ENCODE measurements at places on chromosomes 11 and 22.
A peak's percentile ranks its signal among the peaks of the same experiment; 100 is the strongest.

DNA sequence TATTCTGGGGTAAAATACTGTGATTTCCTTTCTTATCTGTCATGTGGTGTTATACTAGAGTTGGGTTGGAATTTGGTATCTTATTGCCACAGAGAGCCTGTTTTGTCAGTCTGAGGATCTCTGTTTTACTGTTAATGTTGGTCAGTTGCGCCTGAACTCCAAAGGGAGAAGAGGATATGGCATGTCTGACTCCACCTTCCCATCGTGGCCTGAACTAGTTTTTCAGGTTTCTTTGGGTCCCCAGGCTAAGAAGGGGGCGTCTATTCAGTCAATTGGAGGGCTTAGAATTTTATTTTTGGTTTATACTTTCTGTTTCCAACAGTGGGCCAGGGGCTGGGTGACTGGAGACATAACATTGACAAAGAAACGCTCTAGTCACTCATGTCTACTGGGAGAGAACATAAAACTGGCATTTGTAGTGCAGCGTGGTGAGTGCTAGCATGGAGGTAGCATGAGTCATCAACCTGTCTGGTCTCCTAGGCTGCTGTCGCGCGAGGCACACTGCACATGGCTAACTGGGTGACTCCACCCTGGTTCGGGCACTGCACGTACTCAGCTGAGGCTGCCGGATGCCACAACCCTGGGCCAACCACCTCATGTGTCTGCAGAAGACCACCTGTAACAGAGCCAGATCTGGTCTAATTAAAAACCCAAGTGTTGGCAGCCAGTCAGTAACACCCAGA lies 120.1 kb upstream of the OR9Q1 start:
- DNase-seq, result no peak

- peak; percentile 84 for DNase-seq
Observed at GRCh38 chr11:832529-833113, at the start of gene CD151. CD151 (plus strand) TSS chr11:832952; CDS start chr11:836070, 3,118 bp downstream.

GRCh38 chr11:107439586-107440167 lies 17.9 kb downstream of the CWF19L2 start:
- no peak for DNase-seq

DNA sequence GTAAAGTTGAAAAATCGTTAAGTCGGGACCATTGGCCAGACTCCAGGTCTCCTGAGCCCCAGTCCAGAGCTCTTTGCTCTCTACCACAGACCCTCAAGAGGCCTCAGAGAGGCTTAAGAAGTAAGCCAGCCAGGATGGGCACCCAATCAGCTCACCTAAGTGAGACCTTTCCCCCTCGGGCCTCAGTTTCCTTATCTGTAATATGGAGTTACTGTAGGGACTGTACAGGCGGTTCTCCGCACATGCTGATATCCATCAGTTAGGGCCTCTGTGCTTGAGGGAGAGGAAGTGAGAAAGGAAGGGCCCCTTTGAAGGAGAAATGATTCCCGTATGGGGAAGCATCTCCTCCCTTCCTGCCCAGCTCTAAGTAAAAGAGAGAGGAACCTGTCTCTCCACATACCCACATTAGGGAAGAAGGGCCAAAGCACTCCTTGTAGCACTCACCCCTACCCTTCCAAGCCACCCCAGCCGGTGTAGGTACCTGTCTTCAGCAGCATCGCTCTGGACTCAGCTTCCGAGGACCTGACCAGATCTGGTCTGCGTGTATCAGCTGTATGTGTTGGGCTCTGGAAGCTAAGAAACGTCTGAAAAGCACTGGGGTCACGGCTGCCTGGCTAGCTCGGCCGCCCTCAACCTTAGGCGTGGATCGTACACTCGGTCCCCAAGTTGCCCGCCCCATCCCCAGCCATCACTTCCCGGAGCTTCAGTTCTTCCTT lies 653 bp downstream of the NAGA start:
- DNase-seq, result peak; percentile 63

GRCh38 chr11:15127341-15127740 lies 12.6 kb downstream of the INSC start:
- no peak for DNase-seq

DNA sequence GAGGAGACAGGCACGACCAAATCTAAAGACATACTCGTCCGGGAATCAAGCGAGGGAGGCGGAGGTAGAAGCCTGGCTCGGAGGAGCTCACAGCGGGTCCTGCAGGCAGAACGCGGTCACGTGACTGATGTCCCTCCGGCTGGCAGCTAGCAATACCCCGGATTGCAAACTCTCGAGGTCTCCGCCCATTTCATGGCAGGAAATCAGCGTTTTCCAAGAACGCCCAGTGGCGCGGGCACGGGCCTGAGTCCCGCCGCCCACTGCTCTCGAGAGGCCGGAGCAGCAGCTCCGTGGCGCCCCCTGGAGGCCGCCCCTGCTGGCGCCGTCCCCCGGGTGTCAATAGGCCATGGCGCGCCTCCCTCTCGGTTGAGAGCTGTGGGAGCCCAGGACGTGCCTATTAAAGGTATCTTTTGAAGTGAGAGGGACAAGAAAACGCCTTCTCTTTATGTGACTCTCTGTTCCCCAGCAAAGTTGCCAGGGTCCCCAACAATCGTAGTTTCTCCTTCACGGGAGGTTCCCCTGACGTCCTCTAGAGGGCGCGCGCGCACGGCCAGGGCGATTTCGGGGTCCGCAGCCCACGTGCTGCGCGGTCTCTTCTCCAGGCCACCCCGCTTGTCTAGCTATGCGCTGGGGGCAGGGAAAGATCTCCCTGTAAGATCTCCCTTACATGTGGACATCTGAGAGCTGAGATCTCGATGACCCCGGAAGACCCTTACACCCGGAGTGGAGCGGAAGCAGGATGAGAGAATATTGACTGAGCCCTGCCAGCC lies 37.3 kb upstream of the RBFOX2 start:
- peak; percentile 84 for DNase-seq

- no peak for DNase-seq
Observed at GRCh38 chr11:132072858-132073211, 702.4 kb downstream of the NTM start.

DNA sequence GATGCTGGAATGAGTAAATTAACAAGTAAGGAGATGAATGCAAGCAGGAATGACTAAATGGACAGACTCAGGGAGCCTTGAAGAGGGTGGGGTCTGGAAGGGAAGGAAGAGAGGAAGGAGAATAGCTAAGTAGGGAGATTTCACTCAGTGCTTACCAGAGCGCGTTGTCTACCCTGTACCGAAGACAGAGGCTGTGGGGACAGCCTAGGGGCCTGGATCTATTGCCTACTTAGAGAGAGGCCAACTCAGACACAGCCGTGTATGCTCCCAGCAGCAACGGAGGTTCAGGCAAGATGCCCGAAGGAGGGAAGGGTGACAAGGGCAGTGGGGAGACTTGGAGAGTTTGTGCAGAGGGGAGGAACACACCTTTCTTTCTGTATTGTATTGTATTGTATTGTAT lies at the start of gene FOLR2:
Gene FOLR2, plus strand, starts transcription at position 157 of the 400 bp plus-strand sequence. CDS start 1,791 bp downstream, outside the sequence.
- DNase-seq, result peak; percentile 19

GRCh38 chr11:4090258-4090657 lies 4.3 kb upstream of the RRM1 start:
- peak; percentile 75 for DNase-seq

- no peak for DNase-seq
Observed at GRCh38 chr22:45376009-45376408, 37.4 kb downstream of the SMC1B start.

GRCh38 chr11:77517753-77518152 lies 43.9 kb upstream of the PAK1 start:
- DNase-seq, result no peak

DNA sequence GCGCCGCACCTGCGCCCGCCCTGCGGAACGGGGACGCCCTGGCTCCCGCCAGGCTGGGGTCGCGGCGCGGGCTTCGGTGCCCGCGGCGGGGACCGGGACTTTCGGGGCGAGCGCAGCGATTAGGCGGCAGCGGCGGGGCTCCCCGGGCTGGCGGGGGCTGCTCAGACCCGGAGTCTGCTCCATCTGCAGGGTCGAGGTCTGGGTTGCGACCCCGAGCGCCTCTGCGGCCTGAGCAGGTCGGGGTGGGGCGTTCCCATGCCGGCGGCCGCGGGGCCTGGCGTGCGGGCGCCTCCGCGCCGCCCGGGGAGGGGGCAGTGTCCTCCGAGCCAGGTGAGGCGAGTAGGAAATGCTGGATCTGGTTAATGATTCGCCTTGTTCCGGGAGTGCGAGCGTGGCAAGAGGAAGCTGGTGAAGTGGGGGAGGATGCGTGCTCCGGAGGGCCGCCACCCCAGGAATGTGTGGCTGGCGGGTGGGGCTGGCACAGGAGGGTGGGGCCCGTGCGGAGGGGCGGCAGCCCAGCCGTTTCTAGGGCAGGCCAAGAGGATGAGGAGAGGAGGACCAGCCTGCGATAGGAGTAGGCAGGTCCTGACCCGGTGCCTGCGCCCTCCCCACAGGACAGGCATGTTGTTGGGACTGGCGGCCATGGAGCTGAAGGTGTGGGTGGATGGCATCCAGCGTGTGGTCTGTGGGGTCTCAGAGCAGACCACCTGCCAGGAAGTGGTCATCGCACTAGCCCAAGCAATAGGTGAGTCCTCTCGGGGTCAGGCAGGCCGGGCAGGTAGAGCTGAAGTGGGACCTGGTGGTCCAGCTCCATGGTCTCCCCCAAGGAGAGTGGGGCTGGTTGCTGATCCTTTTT lies 606 bp downstream of the RASSF7 start:
- DNase-seq, result peak; percentile 73

- DNase-seq, result no peak
Observed at GRCh38 chr11:132080127-132080526, 709.7 kb downstream of the NTM start.

DNA sequence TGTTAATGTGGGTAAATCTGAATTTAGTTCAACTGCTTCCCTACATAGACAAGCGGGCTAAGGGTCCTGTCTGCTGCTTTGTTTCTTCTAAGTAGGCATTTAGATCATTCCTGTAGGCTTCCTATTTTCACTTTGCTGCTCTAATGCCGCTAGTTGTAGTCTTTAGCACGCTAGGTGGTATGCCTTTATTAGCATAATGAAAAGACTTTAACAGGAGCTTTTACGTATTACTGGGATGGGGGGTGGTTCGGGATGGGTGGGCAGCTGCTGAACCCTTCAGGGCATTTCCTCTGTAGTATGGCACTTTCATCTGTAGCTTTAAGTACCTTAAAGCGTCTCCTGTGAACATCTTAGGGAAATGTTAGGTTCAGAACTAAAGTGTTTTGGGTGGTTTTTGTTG lies 85.3 kb downstream of the GGT1 start:
- DNase-seq, result no peak

DNA sequence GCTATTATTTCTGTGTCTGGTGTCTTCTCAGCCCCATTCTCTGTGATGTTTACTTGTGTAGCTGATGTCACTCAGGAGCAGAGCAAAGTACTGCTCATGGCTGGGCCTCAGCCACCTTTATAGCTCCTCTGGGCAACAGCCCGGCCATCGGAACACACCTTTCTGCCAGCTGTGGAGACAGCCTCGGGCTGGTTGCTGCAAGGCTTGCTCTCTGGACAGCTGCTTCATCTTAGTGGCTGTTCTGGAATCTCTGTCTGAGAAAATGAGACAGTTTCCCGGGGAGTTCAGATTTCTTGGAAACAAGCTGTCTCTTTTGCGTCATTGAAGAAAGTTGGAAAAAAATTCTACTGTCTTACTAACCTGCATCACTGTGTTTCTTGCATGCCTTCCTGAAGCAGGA lies 20.0 kb downstream of the THY1 start:
- no peak for DNase-seq

GRCh38 chr22:37982938-37983859 lies 1.2 kb downstream of the SOX10 start:
- DNase-seq, result no peak

DNA sequence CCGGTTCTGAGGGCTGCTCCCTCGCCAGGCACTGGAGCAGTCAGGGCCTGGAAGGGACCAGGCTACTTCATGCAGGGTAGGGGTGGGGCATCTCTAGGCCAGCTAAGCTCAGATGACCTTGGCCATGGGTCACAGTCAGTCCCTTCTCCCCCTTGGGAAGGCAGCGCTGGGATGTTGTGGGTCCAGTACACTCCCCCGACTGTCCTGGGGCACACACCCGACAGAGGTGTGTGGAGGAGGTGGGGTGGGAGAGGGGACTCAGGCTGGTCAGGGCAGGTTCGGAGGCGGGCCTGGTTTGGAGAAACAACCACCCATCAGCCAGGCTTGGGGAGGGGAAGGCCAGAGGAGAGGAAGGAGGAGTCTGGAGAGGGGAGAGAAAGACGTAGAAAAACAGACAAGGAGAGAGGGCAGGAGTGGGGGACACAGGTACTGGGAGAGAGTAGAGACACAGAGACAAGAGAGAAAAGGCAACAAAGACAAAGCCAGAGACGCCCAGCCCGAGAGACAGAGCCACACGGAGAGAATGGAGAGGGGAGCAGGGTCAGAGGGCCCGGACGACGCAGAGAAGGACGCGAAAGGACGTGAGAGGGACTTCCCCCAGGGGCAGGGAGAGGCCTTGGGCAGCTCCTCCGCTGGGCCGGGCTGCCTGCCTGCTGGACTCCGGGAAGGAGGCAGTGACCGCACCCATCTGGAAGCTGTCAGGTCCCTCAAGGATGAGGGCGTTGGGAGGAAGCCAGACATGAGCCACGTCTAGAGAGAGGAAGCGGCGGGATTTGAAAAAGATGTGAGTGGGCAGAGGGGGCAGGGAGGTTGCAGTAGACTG lies 30.6 kb upstream of the TSKU start:
- no peak for DNase-seq

GRCh38 chr11:24585192-24585591 lies 88.3 kb downstream of the LUZP2 start:
- no peak for DNase-seq

DNA sequence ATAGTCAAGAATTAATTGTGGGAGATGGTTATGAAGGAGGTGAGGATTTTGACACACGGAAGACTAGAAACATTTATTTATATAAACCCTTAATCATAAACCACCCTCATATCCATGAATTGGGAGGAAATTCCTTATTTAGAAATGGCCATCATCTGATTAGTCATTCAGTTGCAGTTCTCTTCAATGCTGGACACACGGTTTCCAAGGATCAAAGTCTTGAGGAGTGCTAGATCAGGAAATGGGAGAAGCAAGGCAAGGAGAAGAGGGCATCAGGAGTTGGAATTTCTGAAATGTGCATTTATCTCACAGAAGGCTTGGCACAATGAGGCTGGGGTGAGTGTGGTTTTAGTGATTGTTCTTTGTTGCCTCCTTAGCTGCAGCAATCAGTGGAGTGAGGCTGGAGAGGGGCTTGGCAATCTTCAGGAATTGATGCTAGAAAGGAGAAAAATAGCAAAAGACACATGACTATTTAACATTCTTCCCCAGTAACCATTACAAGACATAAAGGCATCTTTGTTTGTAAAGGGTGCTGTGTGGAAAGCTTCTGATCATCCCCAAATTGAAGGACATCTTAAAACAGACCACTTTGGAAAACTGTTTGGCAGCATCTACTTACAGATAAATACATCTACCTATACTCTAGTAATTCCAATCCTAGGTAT lies 21.6 kb upstream of the GDPD4 start:
- DNase-seq, result no peak

- DNase-seq, result no peak
Observed at GRCh38 chr11:35089666-35090065, 49.3 kb upstream of the CD44 start.

GRCh38 chr22:50608996-50609395 lies 8.4 kb downstream of the MAPK8IP2 start:
- no peak for DNase-seq

DNA sequence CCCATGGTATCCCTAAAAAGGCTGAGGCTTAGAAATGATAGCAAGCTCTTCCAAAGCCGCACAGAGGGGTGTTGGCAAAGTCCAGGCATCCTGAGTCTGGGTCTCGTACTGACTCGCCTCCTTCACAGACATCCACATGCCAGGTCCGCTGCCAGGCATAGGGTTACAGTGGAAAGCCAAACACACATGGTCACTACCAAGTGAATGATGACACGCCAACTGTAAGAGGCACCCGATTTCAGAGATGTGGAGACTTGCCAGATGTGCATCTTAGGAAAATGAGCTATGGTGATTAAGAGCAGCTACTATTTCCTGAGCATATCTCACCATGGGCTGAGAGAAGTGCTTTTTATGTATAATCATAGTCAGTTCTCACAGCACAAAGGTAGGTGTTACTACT lies 314.9 kb downstream of the MIAT start:
- DNase-seq, result no peak
